ENCODE measurements at places on chromosomes 12 and 14.
A peak's percentile ranks its signal among the peaks of the same experiment; 100 is the strongest.

GRCh38 chr14:37669242-37669641 is 73.8 kb downstream of the TTC6 start:
- DNase-seq, result no peak

GRCh38 chr14:71424941-71425340 is 507.3 kb upstream of the RGS6 start:
- DNase-seq, result no peak

DNA sequence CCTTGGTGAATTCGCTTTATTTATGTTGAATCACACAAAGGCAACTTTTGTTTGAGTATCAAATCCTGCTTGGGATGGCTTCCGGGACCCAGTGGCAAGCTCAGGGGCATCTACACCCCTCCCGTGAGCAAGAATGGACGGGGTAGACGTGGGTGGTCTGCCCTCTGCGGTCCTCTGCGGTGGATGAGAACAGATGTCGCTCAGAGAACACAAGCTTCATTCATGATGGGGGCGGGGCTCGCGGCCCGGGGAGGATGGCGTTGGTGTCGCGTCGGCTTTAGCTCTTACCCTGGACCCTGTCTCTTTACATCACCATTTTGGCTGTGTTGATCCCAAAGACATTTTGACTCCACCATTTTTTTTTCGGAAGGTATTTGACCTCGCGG is 158.5 kb upstream of the RTL1 start:
- DNase-seq, result no peak

- DNase-seq, result no peak
These were observed 179.2 kb downstream of the CCDC91 start for GRCh38 chr12:28369483-28369882.

DNA sequence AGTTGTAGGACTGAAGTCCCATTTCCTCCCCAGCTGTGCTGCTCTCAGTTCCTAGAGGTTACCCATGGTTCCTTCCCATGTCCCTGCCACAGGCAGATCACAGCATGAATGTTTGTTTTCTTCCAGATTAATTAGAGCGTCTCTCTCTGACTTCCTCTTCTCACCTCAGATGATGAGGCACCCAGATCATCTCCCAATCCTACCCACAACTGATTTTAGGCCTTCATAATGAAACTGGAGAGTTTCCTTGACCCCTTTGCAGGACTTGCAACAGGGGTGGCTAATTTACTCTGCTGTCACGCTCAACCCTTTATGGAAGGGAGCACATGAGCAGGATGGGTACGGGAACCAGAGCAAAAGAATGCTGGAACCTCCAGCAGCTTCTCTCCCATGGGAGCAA is 32.1 kb upstream of the TXNRD1 start:
- DNase-seq, result no peak

DNA sequence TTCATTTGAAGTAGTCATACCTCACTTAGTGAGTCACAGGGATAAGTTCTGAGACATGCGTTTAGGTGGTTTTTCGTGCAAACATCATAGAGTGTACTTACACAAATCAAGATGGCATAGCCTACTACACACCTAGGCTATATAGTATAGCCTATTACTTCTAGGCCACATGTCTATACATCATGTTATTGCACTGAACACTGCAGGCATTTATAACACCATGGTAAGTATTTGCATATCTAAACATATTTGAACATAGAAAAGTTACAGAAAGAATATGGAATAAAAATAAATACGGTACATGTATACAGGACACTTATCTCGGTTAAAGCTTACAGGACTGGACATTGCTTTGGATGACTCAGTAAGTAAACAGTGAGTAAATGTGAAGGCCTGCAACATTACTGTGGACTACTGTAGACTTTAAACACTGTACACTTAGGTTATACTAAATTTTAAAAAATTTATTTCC is 670.6 kb downstream of the SLC16A7 start:
- DNase-seq, result peak; percentile 75

- DNase-seq, result no peak
These were observed 47.3 kb upstream of the SRP54 start for GRCh38 chr14:34935488-34935887.

DNA sequence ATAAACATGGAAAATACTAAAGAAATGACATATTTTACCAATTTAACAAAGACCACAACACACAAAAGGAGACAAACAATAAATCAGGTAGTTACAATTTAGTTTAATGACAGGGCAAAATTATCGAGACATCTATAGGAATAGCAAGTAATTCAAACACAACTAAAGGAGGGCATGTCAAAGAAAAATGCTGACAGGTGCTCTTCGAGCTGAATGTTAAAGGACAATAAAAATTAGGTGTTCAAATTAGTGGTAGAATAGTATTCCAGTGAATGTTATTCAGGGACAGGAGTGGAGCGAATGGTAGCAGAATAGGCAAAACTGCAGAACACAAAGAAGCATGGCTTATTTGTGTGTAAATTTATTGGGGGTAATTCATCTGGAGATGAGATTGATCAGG is 1004.3 kb upstream of the FBXO33 start:
- DNase-seq, result no peak

GRCh38 chr12:120833849-120834248 is 70.3 kb downstream of the SPPL3 start:
- DNase-seq, result no peak

- DNase-seq, result no peak
These were observed 8.7 kb downstream of the SLC11A2 start for GRCh38 chr12:51017452-51017851.

GRCh38 chr12:52147367-52147963 is 44.3 kb downstream of the KRT80 start:
- peak; percentile 91 for DNase-seq

GRCh38 chr12:14289601-14290000 is 75.9 kb upstream of the ATF7IP start:
- no peak for DNase-seq

GRCh38 chr14:80959496-80959895 is 4.1 kb downstream of the TSHR start:
- no peak for DNase-seq

GRCh38 chr12:99558109-99558508 is 89.4 kb upstream of the GARIN6 start:
- DNase-seq, result no peak

DNA sequence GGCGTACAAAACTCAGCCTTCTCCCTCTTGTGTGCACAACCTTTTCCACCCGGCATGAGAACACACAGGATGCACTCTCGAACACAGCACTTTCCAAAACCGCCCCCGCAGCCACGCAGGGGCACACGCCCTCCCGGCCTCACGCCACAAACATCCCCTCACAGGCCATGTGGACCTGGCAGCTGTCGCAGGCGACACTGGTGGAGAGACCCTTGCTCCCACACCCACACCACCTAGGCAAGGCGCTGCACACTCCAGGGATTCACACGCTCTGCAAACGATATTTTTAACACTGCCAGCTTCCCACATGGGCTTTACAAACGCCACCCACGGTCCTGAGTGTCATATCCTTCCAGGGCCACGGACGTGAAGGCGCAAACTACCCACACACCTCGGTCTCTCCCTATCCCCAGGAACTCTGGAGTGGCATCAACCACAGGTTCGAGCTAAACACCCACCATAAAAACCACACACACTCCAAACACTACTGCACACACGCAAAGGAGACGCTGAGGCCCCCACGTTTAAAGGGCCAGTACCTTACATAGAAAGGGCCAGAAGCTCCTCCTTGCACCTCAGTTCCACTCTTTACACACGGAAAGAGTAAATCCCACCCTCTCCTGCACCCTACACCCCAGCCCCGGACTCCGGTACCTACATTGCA is 12.4 kb upstream of the ITGB7 start:
- no peak for DNase-seq

DNA sequence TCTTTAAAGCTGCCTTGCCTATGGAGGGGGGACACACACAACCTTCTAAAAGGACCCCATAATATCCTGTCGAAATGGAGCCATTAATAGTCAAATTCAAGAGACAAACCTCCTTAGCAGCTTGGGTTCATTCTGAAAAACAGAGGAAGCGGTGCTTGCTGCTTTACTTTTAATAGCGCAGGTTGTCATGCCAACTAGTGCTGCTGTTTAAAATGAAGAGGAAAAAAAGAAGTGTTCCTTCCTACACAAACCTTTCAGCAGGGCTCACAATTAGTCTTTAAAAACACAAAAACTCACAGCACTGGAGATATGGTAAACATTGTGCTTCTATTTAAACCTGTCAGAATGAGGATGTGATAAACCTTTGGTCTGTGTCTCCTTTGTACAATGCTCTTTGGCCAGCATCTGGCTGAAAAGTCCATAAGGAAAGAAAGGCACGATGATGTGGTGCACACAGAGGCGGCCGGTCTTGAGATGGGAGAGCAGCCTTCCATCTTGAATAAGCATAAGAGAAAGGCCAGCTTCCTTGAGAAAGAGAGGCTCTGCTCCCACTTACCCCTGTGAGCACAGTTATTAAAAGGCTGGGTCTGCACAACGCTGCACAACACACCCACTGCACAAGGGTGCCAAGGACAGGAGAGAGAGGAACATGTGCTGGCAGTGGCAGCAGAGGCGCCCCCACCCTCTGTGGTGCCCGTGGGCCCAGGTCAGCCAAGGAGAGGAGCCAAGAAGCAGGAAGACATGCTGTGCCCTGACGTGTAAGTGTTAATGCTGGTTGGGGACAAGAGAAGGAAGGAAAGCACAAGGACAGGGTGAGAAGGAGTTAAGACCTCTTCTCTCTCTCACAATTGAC is 144.6 kb downstream of the TTC7B start:
- no peak for DNase-seq

- no peak for DNase-seq
These were observed 87.6 kb downstream of the SLC15A5 start for GRCh38 chr12:16189849-16190248.

- DNase-seq, result no peak
These were observed 32.5 kb downstream of the FBXO34 start for GRCh38 chr14:55303691-55304145.

DNA sequence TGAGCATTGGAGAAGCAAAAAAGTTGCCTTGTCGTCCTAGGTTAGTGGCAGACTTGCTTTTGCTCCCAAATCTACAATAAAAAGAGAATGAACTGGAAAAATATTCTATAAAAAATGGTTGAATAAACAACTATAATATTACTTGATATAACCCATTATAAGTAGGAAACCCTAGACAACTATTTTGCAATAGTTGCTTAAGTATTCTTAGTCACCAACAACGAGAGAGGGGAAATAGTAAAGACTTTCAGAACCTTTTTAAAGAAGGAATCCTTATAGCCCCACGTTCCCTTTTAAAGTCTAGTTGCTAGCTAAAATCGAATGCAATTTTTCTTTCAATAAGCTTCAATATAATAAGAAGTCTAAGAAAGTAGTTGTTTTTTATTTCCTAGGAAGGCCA is 17.5 kb downstream of the AQP6 start:
- DNase-seq, result no peak

DNA sequence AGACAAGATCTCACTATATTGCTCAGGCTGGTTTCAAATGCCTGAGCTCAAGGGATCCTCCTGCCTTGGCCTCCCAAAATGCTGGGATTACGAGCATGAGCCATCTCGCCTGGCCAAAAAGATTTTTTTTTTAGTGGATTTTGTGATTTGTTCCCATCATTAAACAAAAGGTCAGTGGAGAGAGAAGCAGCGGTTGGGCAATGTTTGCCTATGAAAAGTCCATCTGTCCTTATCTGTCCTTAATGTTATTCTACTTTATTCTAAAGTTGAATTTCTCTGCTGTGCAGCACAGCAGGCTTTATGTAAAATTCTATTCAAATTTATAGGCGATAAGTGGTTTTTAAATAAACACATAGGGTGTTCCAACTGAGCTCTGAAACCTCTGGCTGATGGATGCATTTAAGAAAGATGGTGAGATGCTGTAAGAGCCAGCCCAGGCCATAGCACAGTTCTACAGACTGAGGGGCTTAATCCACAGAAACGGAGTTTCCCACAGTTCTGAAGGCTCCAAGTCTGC is 18.8 kb downstream of the HCAR2 start:
- DNase-seq, result no peak

DNA sequence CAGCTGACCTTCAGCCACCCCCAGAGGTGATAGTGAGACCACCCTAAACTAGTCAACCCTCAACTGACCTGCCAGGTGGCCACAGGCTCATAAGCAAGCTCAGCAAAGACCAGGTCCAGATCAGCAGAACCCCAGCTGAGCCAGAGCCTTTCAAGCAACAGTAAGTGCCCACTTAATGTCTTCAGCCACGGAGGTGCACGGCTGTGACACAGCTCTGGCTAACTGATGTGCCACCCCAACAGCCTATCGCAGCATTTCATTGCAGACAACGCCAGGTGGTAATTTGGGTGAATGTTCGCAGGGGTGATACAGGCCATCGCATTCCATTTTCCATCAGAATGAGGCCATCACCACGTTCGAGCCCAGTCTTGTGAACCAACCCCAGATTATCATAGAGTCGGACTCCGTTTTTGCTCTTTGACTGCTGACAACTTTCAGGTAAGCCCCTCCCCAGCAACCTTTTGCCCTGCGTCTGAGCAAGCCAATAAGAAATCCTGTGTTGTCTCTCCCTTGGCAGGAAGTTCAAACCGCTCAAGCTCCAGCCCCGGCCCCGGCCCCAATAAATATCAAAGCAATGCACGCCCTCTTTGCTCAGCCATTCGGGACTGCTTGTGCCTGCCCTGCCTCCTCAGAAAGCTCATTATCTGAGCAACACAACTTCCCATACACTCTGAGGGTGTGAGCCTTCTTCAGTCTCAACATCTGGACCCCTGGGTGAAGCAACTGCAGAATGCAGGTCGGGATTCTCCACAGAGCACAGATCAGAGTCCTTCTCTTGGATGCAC is 44.4 kb downstream of the JAG2 start:
- DNase-seq, result no peak
